ENCODE measurements at places on chromosomes 11 and 22.

GRCh38 chr22:31626427-31627150 lies 35.4 kb downstream of the PISD start:
- no peak for DNase-seq

GRCh38 chr11:2398664-2399355 lies 1.7 kb upstream of the TSSC4 start:
- DNase-seq, result no peak

- no peak for DNase-seq
Observed at GRCh38 chr11:104522650-104523049, 358.7 kb upstream of the PDGFD start.

- DNase-seq, result no peak
Observed at GRCh38 chr11:46381819-46382645, 563 bp downstream of the MDK start.

GRCh38 chr11:76830639-76831327 lies 29.9 kb upstream of the ACER3 start:
- no peak for DNase-seq

DNA sequence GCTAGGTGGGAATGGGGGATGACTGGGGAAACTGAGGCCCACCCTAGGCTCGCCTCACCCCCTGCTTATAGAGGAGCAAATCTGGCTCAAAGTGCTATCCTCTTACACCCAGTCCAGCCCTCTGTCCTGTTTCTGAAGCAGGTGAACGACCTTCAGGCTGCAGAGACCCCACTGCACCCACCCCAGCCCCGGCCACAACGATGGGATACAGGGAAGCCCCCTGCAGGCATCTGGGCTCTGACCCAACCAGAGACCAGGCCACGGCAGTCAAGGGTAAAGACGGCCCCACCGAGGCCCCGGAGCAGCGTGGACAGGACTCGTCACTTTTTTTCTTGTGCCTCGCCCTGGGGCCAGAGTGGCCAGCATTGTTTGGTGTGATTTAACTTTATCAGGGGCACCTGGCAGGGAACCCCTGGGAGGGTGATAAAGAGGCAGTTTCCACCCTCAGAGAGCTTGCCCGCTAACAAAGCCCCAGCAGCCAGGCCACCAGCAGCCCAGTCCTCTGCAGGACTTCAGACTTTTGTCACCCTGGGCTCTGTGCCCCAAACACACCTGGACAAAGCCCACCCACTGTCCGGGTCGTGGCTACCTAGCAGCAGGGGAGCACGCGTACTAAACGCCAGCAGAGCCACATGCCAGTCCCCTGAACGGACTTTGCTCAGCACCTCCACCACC lies 612.6 kb downstream of the TBC1D22A start:
- DNase-seq, result no peak

- DNase-seq, result no peak
Observed at GRCh38 chr11:58286249-58286648, 18.2 kb upstream of the OR10W1 start.

DNA sequence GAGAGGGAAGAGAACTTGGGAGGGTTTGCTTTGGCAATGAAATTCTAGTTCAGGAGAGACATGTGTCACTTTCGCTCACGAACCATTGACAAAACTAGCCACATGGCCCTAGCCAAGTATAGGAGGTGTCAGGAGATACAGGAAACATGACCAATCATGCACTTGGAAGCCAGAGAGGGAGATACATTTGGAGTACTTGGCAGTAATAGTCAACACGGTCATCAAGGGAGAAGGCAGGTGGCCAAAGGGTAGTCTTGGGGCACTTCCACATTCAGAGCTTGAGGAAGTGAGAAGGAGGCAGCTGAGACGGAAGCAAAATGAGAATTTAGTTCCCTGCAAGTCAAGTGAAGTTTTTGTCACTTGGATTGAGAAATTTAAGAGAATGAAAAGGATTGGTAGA lies 26.4 kb upstream of the KIRREL3 start:
- no peak for DNase-seq

GRCh38 chr22:39174498-39175352 lies 22.2 kb upstream of the CBX7 start:
- DNase-seq, result no peak

DNA sequence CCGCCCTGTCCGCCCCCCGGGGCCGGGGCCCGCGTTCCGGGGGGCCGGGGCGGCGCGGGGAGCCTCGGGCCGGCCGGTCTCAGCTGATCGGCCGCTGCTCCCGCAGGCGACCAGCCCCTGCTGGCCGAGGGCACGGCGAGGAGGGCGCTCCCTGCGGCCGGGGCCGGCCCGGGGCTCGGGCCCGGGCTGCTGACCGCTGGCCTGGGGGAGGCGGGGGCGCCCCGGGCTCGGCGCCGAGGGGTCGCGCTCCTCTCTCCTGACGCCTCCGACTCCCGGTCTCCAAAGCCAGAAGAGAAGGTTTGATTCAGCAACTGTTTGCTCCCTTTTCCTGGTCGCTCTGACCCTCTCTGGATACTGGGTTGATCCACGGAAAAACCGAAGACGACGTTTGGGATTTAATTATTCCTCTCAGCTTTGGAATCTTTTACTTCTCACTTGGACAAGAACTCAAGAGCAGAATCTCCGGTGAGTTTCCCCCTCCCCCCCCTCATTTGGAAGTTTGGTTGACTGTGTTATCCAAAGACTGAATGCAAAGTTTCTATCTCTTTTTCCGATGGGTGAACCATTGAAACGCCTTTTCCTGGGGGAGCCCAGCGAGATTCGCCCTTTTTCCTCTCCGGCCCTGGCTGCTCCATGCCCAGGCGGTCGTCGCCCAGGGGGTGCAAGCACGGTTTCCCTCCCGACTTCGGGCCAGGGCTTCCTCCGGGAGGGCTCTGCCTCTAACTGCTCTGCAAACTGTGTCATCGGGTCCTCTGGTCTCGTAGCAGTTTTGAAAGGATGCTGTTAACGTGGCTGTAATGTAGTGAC lies 725 bp downstream of the KDM2A start:
- no peak for DNase-seq
